ENCODE measurements at places on chromosomes 4 and X. TPM values are rescaled to one million over a fixed set of nuclear protein-coding genes. Genes with fewer than 3 reads are reported as not detected.

Gene RAB9B
- 0.59 TPM for total RNA-seq

- no peak overlapping the region for H3K27ac ChIP-seq
- no peaks in the 10 kb centered on the region for H3K27me3 ChIP-seq
- H3K36me3 ChIP-seq = no peaks in the 10 kb centered on the region
Observed at GRCh38 chrX:27964432-27964831, 16.8 kb downstream of the DCAF8L1 start.

GRCh38 chr4:174324725-174325124 is 41.0 kb downstream of the CEP44 start:
- no peaks in the 10 kb centered on the region for H3K4me1 ChIP-seq
- no peak overlapping the region for H3K4me3 ChIP-seq
- H3K27me3 ChIP-seq = no peaks in the 10 kb centered on the region
- no peak overlapping the region for H3K27ac ChIP-seq
- H3K36me3 ChIP-seq = peaks cover 5% of the 10 kb centered on the region

DNA sequence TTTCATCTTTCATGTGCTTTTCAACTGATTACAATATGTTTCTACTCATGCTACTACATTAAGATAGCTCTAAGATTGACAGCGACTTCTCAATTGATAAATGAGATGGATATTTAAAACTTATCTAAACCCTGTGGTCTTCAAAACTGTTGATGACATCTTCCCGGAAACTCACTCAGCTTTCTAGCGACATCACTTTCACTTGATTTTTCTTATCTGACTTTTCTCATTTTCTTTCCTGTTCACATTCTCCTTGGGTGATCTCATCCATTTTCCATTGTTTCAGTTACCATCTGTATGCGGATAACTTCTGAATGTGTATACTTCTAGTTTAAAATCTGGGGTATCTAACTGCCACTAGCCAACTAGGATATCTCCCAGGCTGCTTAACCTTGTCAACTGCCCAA is 3.1 kb downstream of the POLR2B start:
- DNase-seq = no peak
- H3K4me1 ChIP-seq = peaks cover 35% of the 10 kb centered on the region
- H3K27me3 ChIP-seq = no peaks in the 10 kb centered on the region
- peaks cover 19% of the 10 kb centered on the region for H3K36me3 ChIP-seq

DNA sequence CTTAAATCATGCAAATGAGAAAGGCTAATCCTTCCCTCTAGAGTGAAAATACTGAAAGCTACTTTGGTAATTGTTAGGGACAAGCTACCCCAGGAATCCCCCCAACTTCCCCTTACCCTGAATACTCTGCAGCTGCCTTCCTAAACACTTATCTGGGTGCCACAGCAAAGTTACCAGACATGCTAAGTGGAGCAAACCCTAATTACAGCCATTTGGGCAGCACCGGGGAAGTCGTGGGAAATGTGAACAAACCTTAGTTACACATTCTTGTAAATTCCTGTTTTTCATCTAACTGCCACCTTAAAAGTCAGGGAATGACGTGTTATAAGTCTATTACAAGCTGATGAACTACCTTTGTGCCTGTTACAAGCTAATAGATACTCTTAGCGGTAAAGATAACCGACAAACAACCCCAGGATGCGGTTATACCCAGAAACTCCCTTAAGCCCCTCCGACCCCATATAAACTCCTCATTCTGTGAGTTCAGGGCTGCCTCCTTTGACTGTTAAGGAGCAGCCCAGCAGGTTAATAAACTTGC is 66.0 kb upstream of the PLAC8 start:
- no peak overlapping the region for H3K4me3 ChIP-seq
- no peak for DNase-seq
- H3K4me1 ChIP-seq = no peaks in the 10 kb centered on the region
- no peaks in the 10 kb centered on the region for H3K27me3 ChIP-seq
- no peak overlapping the region for H3K27ac ChIP-seq
- no peaks in the 10 kb centered on the region for H3K36me3 ChIP-seq

Gene HS6ST2
- 0.92 TPM for total RNA-seq

Gene EGFL6
- 9.3 TPM for total RNA-seq

Gene PUDP
- 19.8 TPM for total RNA-seq

DNA sequence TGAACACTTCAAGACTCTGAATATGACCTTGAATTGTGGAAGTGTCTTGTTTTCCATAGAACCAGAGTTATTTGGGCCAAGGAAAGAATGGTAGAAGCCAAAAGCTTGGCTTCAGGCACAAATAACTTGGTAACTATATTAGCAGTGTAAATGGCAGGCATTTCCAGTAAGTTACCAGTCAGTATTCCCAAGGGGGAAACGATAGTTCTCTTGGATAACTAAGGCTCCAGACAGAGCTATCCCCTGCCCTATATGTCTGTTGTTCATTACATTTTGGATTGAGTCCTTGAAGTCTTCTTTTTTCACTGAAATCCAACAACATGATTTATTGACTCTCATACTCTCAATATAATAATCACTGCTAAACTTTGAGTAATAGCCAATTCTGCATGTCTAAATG is 364.1 kb downstream of the MAGEB5 start:
- H3K4me1 ChIP-seq = no peaks in the 10 kb centered on the region
- H3K36me3 ChIP-seq = no peaks in the 10 kb centered on the region
- no peaks in the 10 kb centered on the region for H3K27me3 ChIP-seq
- no peak overlapping the region for H3K27ac ChIP-seq
- H3K4me3 ChIP-seq = no peak overlapping the region
- no peak for DNase-seq

Gene UGT2A1
- not detected for total RNA-seq

Gene JADE3
- total RNA-seq = 8.5 TPM

- H3K4me3 ChIP-seq = peak overlapping the region; percentile 98
- no peaks in the 10 kb centered on the region for H3K36me3 ChIP-seq
- no peak for DNase-seq
- no peaks in the 10 kb centered on the region for H3K27me3 ChIP-seq
- peaks cover 16% of the 10 kb centered on the region for H3K4me1 ChIP-seq
Observed at GRCh38 chr4:107721436-107722100, 1.5 kb upstream of the PAPSS1 start.

DNA sequence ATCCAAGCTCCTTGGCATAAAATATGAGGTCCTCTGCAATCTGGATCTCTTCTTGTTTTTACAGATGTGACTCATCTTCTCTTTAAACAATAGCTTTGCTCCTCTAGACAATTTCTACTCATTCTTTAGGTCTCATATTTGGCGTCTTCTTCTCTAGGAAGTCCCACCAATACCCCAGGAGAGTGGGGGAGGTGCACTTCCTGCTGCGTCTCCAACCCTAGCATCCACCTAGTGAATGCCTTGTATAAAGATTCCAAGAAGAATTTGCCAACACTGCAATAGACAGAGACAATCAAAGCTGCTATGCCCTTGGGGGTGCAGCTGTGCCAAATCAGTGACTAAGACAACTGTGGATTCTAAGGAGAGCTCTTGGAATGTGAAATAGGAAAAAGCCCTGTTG is 45.7 kb upstream of the SLC10A7 start:
- H3K4me3 ChIP-seq = no peak overlapping the region
- DNase-seq = no peak
- no peaks in the 10 kb centered on the region for H3K27me3 ChIP-seq
- no peak overlapping the region for H3K27ac ChIP-seq
